NCI-H2081 (cell line): ENCODE measurements at places on chromosomes 12 and 14.

- DNase-seq: peak; percentile 9
These were observed 576.8 kb upstream of the TMEM132C start for GRCh38 chr12:127690161-127690560.

- DNase-seq: no peak
These were observed 975.9 kb downstream of the FLRT2 start for GRCh38 chr14:86505808-86506207.

DNA sequence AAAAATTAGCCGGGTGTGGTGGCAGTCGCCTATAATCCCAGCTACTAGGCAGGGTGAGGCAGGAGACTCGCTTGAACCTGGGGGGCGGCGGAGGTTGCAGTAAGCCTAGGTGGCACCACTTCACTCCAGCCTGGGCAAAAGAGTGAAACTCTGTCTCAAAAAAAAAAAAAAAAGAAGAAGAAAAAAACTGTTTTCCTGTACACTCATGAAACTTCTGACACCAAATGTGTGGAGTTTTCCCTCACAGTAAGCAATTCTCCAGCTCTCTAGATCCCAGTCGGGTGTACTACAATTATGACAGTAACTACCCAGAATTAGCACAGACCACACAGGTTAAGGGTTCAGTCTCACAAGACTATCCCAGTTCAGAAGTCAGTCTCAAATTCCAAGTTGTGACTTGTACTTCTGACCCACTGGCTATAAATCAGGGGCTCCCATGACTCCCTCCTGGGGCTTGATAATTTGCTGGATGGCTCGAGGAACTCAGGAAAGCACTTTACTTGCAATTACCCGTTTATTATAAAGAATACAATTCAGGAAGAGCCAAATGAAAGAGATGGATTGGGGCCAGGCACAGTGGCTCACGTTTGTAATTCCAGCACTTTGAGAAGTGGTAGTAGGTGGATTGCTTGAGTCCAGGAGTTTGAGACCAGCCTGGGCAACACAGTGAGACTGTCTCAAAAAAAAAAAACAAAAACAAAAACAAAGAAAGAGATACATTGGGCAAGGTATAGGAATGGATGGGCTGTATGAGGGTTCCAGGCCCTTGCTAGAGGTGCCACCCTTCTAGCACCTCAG is 12.4 kb upstream of the ARF6 start:
- DNase-seq: no peak

- no peak for DNase-seq
These were observed 39.8 kb upstream of the LMNTD1 start for GRCh38 chr12:25592725-25593495.

DNA sequence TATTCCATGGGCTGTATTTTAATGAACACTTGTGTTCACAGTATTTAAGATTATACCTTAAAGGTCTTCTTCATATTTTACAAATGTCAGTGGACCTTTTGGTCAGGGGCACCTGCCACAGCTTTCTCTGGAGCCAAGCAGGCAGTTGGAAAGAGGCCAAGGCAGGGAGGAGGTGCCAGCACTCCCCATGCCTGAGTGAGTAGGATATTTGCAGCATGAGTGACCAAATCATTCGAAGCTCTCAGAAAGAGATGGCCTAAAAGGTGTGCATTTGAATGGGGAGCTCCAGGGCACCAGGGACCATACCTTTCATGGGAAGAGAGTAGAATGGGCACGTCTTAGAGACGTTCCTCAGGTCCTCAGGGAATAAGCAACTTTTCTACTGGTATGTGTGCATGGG is 121.6 kb downstream of the GPR135 start:
- DNase-seq: peak; percentile 14
